ENCODE measurements at places on chromosomes 2 and 18.

- DNase-seq, result no peak
Observed at GRCh38 chr2:152071092-152071491, 27.8 kb downstream of the CACNB4 start.

GRCh38 chr2:239014458-239015217 is 166.8 kb downstream of the TWIST2 start:
- DNase-seq, result peak; percentile 45

DNA sequence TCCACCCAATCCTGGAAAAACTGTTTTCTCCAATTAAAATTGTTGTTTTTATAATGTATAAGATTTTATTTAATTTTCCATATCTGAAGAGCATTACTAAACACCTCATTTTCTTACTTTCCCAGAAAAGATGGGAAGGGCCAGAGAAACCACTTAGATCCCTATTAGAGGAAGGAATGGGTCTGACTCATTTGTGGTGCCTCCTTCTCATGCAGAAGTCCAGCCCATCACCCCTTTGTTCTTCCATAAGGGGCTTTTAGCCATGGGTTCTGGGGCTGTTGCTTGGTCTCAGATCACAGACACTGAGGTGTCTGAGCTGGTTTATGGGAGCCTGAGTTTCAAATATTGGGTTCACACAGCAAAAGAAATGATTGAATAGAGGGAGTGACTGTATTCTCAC is 152.2 kb downstream of the ESCO1 start:
- no peak for DNase-seq

- DNase-seq, result no peak
Observed at GRCh38 chr2:145343287-145343686, 823.4 kb upstream of the ZEB2 start.

- DNase-seq, result no peak
Observed at GRCh38 chr2:148013876-148014275, 6.7 kb downstream of the ORC4 start.

- no peak for DNase-seq
Observed at GRCh38 chr2:39375917-39376316, 61.2 kb downstream of the MAP4K3 start.

GRCh38 chr2:56465491-56465890 is 281.7 kb downstream of the CCDC85A start:
- DNase-seq, result no peak

GRCh38 chr2:21096458-21096857 is 27.3 kb upstream of the TDRD15 start:
- no peak for DNase-seq

- no peak for DNase-seq
Observed at GRCh38 chr2:217364224-217364623, 504.4 kb upstream of the TNP1 start.

DNA sequence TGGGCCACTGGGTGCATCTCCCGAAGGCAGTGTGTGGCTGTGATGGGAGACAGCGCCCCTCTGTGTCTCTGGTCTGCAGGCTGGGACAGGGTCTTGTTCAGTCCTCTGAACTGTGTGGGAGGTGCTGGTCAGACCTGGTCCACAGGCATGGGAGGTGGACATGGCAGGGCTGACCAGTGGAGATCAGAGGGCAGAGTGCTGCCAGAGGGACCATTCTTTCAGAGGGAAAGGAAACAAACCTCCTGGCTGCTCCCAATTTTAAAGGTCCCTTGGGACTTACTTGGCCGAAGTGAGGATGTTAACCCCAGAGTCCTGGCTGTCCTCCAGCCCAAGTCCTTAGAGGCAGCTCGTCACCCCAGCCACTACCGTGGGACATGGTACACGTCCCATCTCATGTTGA is 4.0 kb downstream of the CAPN13 start:
- DNase-seq, result no peak

DNA sequence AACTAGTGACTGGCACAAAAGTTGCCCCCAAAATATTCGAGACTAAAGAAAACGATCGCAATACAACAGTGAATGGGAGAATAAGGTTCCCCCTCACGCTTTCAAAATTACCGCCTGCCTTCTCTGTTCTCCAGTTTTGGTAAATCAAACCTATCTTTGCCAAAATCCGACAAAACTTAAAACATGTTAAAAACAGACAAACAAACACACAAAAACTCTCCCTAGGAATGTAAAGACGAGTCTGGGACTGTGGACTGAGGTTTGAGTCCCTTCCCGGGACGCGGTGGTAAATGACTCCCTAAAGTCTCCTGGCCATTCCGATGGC is 435 bp upstream of the IMPACT start:
- DNase-seq, result no peak

- DNase-seq, result peak; percentile 23
Observed at GRCh38 chr2:4420032-4420431, 716.7 kb downstream of the DCDC2C start.

DNA sequence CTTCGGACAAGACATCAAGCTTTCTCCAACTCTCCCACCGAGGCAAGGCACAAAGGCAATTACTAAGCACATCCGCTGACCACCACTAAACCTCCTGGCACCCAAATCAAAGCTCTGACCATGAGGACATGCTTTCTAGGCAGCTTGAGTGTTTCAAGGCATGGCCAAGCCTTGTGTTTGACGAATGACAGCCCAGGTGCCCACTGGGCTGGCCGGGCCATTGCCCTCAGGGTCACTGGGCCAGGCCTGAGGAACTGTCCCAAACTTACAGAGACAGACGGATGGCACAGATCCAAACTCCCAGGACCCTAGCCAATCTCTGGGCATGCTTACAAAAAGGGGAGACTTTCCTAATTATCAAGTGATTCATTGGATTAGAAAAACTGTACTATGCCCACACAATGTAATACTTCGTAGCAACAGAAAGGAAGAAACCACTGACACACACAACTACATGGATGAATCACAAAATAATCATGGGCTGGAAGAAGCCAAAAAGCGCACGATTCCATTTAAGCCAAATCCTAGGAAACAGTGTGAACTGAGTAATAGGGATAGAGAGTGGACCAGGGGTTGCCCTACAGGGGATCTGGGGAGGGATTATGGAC is 20.2 kb downstream of the CRACDL start:
- no peak for DNase-seq

DNA sequence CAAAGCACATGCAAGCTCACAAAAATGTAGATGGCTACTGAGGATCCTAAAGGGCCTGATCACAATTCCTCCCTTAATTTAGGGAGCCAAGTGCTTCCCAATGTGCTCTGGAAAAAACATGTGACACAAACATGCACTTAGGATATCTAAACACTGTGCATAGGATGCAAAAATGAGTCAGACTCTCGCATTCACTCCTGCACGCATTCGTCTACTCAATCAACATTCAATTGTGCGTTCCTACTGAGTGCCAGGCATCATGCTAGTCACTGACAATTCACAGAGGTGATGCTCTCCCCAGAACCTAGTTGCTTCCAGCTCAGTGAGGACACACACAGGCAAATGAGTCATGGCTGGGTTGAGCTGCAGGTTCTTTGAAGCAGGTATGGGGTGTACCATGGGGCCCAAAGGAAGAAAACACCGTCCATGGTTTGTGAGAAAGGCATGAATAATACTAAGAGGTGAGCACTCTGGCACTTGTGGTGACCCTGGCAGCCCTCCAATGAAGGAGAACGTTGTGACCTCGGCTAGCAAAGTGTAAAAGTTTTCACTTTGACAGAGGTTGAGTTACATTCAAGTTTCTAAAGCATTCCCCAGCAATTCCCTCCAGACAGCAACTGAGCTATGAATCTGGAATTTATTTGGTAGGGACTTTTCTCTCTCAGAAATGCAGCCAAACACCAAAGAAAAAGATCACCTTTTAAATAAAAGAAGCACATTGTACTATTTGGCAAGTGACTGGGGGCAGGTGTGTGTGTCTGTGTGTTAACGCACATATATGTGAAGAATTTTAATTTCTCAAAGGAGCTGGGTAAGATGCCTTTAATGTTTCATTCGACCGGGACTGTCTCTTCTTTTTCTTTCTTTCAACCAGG is 173.3 kb downstream of the ALPK2 start:
- no peak for DNase-seq

- no peak for DNase-seq
Observed at GRCh38 chr2:69933254-69933828, 18.4 kb downstream of the MXD1 start.

DNA sequence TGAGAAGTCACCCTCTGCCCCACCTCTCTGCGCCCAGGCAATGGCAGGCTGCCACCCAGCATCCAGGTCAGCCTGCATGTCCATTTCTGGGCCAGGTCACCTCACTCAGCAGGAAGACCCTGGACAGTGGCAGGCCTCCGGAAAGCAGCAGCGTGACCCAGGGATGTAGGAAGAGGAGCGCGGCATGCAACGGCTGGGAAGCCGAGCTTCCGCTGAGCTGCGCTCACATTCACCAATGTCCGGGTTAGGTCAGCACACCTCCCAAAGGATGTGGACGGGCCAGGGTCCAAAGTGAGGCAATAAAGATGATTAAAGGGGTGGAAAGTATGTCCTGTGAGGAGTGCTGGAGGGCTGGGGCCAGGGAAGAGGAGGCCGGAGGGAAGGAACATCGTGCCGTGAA is 174.5 kb downstream of the CTIF start:
- no peak for DNase-seq

GRCh38 chr18:58091099-58091611 is 47.1 kb downstream of the NEDD4L start:
- DNase-seq, result no peak

- no peak for DNase-seq
Observed at GRCh38 chr2:108385411-108386071, 7.8 kb downstream of the SULT1C4 start.

GRCh38 chr2:218386505-218387368 is 4.7 kb downstream of the SLC11A1 start:
- DNase-seq, result peak; percentile 79

DNA sequence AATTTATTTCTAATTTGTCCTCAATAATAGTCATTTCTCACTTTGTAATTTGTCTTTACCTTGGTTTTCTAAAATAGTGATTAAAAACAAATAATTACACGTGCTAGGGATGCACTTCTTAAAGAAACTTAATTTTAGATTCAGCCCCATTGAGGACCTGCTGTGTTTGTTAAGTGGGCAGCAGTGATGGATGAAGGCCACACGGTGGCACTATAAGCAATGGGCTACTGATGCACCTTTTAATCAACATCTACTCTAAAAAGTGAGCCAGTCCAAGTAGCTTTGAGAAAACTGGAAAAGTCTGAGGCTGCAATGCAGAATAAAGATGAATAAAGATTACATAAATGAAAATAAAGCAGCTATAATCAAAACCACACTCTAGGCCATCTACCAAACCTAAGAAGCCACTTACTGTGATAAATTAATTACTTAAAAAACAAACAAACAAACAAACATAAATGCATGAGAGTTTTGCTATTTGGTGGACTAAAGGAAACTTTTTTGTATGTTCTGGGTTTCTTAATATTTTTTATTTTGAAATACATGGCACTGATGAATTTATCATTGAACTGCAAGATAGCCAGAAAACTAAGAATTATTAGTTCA is 89.3 kb downstream of the PDE11A start:
- DNase-seq, result peak; percentile 48

All from H7 (cell line).